ENCODE measurements at places on chromosomes 12 and 14.

DNA sequence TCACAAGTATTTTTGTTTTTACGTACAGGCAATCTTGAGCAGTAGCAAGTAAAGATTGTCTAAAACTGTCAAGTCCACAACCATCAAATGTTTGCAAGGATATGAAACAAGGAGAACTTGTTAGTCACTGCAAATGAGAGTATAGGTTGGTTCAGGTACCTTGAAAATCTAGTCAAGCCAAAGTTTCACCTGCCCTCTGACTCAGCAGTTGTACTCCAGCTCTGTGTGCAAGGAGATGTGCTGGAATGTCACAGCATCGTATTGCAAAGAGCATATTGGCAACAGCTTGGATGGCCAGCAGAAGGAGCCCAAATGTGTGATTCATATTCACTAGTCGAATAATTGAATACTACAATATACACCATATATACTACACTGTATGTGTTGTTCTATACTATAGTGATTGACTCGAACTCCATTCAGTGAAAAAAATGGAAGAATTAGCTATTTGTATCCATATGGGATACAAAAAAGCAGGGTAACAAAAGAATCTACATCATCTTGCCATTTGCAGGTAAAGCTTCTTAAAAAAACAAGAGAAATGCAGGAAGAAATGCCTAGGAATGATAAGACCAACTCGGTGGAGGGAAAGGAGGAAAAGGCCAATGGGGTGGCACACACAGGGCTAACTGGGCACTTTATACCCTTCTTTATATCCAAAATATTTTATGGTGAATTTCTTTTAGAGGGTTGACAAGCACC lies 44.0 kb downstream of the EID3 start:
- no peak for DNase-seq

- DNase-seq: no peak
Measured at GRCh38 chr14:86532219-86532618, 1002.3 kb downstream of the FLRT2 start.

DNA sequence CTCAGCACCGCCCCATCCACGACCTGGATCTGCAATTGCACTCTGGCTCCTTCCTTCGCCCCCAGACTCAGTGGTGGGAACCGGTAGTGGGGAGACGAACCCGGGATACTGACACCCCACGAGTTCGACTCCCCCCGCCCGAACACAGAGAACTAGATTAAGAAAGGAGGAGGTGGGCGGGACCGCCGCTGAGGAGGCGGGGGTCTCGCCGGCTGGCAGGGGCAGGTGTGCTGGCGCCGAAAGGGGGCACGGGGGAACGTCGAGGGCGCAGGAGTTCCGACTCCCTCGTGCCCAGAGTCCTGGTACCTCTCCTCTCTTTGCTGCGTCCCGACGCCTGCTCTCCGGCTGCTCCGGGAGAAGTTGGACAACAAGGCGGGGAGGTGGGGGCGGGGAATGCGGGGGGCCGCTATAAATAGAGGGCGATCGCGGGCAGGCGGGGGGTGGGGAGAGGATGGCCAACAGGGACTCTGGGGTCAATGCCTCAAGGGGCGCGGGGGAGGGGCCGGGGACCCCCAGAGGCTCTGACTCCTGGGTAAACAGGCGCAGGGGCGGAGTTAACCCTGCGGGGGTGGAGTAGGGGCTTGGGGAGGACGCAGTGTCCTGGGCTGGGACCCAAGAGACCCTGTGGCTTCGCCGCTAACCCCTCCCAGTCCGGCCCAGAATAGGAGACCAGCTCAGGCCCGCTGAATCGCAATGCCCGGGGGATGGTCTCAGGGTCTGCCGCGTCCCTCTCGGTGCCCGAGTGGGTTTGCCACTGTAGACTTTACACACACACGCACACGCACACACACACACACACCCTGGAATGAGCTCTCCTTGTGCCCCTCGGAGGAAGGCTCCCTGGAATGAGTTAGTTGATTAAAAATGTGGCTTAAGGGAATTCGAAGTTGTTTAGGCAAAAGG lies 761 bp upstream of the NDRG2 start:
- DNase-seq: no peak

- no peak for DNase-seq
Measured at GRCh38 chr12:12405882-12406281, 49.0 kb downstream of the BORCS5 start.

DNA sequence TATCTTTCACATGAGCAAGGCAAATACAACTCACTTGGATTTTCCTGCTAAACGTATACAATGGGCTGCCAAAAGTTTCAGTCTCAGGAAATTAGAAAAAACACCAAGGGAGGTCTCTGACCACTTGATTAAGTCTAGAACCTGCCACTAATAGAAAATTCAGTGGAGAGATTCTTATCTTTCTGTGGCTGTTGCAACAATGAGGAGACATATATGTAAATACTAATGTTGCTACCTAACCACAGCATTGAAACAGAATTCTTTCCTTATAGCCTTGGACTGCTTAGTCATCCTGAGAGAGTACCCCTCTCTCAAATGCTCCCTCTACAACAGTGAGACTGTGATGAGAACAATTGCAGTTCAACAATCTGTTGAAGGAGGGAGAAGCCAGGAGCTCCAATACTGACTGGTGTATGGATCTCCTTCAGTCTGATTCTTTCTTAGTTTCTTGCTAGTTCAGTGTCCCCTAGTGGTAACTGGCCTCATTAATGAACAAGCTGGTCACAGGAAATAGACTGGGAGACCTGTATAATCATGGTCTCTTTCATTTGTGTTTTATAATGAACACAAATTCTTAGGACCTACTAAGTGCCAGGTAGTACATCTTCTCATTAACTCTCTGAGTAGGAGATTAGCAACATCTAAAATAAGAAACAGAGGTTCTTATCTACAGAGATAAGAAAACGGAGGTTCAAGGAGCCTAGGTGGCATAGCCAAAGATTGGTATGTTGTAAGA lies 164.5 kb downstream of the SLC38A4 start:
- no peak for DNase-seq

- no peak for DNase-seq
Measured at GRCh38 chr12:107127482-107128430, 34.4 kb upstream of the CRY1 start.

GRCh38 chr14:50967790-50968189 lies 23.5 kb upstream of the PYGL start:
- DNase-seq: no peak

- DNase-seq: no peak
Measured at GRCh38 chr14:77508876-77509275, 10.3 kb upstream of the ISM2 start.

DNA sequence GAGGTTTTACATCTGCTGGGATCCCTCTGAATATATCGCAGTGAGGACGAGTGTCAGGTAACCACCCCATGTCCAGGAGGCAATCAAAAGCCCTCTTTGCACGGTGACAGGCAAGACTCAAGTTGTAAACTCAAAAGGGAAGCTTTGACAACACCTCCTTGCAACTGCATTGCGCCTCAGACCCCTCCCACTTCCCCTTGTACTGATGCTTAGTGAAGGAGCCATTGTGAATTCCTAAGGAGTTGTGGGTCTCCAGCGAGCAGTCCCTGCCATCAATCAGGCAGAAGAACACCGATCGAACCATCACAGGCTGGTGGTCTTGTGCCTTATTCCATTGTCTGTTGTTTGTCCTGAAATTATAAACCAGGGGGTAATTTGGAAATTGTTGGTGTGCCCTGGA lies 112.6 kb downstream of the CCDC60 start:
- DNase-seq: no peak

- no peak for DNase-seq
Measured at GRCh38 chr12:52517005-52517835, 3.0 kb downstream of the KRT5 start.

DNA sequence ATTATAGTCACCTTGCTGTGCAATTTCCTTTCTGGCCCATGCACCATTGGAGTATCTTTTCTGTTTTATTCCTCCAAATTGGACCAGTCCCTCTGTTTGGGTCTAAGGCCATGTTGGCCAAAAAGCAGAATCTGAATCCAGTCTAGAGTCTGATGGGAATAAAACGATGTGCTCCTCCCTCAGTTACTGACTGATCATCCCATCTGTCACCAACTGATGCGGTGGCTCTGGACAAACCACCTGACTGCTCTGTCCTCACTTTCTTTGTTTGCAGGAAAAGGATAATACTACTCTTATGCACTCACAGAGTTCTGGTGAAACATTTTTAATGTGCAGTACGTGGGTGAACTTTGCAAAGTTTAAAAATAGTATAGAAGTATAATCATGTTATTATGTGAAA lies 120.2 kb upstream of the HIF1A start:
- no peak for DNase-seq

- no peak for DNase-seq
Measured at GRCh38 chr14:96046630-96047029, 7.5 kb downstream of the C14orf132 start.

DNA sequence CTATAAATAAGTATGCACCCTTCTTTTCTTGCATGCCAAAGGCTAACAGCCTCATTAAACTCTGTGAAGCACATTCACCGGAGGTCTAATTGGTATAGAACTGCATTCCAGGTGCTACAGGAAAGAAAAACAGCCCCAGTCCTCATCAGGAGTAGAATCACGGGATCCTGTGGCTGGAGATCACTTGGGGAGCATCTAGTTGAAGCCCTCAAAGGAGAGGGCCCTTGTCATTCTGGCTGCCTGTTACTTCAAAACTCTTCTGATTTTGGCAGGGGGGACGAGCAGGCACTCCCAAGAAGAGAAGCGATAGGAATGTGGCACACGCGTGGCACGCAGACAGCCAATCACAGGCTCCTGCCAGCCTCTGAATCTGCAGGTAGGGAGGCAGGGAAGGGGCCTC lies 154.4 kb downstream of the TTC7B start:
- no peak for DNase-seq

- no peak for DNase-seq
Measured at GRCh38 chr12:110039085-110039807, 9.1 kb downstream of the C12orf76 start.

DNA sequence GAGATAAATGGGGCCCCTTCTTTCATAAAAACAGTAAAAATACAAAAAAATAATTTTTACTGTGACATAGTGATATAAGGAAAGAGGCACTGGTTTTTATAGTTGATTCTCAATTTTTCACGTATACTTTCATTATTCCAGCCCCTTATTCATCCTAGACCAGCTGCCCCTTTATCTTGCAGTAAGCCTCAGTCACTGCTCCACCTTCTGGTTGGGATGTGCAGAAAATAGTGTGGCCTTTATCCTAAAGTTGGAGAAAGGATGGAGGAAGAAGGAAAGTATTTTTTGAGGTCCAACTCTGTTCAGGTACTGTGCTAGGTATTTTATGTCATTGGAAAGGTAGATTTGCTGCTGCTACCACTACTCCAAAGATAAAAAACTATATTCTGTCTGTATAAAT lies 172.7 kb downstream of the ANO6 start:
- DNase-seq: no peak

DNA sequence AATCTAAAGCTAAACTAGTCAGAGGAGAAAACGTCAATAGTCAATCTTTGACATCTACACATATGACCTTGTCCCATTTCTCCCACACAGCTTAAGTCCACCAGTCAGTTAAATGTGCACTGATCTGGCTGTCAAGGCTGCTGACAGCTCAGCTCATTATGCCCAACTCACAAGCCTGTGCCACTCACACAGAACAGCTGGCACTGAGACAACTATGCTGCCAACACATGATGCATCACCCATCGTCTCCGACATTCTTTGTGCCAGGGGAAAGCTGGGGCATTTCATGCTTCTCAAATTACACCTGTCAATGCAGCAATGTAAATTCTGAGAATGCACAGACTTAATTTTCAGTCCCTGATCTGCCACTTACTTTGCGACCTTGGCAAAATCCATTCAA lies 25.3 kb downstream of the GNS start:
- no peak for DNase-seq

DNA sequence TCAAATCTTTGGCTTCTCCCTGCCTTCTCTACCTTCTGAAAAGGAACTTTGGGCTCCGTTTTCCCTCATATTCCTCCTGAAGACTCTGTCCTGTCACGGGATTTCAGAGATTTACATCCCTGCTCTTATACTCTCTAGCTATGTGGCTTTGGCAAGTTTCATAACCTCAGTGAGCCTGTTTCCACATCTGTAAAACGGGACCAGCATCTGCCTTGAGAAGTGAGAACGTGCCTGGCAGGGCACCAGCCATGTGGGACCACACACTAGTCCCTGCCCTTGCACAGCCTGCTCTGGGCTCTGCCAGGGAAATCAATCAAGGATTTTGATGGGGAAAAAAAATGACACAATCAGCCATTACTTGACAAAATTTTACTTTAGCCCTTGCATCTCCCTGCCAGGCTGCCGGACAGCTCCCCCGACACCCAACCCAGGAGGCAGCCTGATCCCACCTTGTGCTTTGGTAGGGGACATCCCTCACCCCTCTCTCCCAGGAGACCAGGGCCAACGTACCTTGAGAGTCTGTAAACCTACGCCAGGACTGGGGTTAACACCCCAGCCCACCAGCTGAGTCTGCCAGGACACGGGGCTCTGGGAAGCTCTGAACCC lies 8.5 kb downstream of the PHETA1 start:
- DNase-seq: no peak

GRCh38 chr14:74739293-74740030 lies 23.7 kb upstream of the YLPM1 start:
- DNase-seq: no peak

GRCh38 chr12:68081561-68081960 lies 78.0 kb downstream of the IFNG start:
- DNase-seq: no peak

All from esophagus squamous epithelium (tissue), 5 donors.